ENCODE measurements at places on chromosomes 6 and 20. TPM values are rescaled to one million over a fixed set of nuclear protein-coding genes. Genes with fewer than 3 reads are reported as not detected.

- DNase-seq, result no peak
Observed at GRCh38 chr6:131013495-131013894, 49.5 kb downstream of the EPB41L2 start.

SNTA1 gene
- total RNA-seq, result 6.8 TPM

PDE7B gene
- 4.4 TPM for total RNA-seq

DNA sequence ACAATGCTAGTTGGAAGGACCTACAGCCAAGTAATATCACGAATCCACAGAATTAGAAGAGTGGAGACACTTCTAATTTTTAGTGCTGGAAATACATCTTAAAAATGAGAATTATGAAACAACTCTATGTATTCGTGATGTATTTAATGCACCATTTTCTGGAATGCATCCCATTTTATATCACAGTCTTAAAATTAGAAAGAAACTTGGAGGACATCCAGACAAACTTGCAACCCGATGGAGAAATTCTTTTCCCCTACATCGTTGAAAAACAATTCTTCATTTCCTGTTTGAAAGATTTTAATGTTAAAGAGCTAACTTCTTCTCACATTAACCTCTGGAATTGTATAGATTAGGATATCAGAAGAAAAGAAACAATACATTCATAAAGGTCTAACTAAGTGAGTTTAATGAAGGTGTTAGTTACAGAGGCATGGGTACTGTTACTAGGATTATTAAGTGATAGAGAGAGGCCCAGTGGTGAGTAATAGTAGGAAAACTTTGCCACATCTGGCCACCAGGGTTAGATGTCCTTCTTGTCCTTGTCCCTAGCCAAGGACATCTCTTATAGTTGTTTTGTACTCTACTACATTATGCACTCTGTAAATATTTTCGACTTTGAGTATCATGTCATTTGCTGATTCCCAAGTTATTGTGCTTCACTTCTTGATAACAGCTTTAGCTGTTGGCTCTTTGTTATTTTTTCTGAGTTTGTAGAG is 502.4 kb upstream of the PTCHD4 start:
- no peak for DNase-seq

DNA sequence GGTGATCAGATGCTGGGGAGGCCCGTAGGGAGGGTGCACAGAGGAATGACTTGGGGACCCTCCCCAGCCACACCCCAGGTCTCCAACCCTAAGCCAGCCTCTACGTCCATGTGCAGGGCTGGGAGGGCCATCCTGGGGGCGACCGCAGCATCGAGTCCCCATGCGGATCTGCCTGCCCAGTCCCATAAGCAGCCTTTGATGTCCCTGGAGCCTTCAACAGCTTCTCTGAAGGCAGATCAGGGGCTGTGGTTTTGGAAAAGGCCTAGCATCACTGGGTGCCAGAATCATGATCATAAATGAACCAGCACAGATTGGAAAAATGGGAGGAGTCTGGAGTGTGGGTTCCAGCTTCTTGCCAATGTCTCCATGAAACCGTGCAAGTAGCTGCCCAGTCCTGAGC is 22.9 kb downstream of the TOX2 start:
- no peak for DNase-seq

DNA sequence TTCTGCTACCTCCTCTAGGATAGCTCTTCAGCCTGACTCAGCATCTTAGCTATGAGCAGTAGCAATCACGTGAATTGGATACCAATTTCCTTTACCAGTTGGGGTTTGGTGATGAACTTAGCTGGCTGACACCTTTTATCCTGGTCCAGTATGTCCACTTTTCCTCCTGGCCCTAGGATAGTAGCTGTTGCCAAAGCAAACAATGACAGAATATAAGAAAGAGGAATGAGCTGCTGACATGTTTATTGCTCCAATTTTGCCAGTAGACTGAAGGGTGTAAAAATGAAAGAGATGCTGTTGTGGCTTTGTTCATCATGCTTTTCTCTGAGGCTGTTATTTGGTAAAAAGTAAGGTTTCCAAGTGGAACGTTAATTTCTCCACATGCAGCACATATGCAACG is 168.3 kb upstream of the JAG1 start:
- DNase-seq, result no peak

OPRM1 gene
- not detected for total RNA-seq

DNA sequence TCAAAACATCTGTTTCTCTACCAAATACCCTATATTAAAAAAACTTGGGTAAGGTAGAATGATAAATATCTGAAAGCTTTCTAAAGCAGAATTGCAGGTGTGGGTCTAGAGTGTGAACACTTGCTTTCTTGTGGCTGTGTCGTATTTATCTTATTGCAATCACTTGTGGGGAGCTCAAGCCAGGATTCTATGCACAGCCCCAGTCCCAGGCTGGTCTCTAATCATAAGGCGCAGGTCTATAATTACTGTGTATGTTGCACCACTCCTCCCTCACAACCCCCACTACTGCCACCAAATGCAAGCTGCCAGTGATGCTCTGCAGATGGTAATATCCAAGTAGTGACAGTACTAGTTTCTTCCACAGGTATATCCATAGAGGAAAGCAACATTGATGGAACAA is 2.2 kb upstream of the E2F3 start:
- DNase-seq, result no peak

- no peak for DNase-seq
Observed at GRCh38 chr6:16108921-16109658, 19.8 kb upstream of the MYLIP start.

MACROD2 gene
- total RNA-seq, result 1.6 TPM

DNA sequence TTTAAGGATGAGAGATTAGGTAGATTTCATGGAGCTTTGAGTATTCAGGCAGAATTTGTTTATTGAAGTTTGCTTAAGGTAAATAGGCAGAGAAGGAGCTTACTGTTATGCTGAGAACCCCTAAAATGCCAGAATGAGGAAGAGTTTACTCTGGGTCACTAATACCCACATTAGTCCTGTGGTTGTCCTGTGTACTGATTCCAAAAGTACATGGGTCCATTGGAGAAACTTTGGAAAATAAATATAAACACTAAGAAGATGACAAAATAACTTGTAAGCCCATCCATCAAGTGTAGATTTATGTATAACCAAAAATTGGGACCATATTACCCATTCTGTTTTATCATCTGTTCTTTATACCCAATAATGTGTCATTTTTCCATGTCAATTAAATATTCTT is 31.6 kb downstream of the ENPP1 start:
- no peak for DNase-seq

BCAS1 gene
- 0.38 TPM for total RNA-seq

GRCh38 chr6:44333942-44334341 is 8.5 kb upstream of the SPATS1 start:
- DNase-seq, result no peak

- no peak for DNase-seq
Observed at GRCh38 chr6:167512696-167513375, 187.9 kb downstream of the TTLL2 start.

DNA sequence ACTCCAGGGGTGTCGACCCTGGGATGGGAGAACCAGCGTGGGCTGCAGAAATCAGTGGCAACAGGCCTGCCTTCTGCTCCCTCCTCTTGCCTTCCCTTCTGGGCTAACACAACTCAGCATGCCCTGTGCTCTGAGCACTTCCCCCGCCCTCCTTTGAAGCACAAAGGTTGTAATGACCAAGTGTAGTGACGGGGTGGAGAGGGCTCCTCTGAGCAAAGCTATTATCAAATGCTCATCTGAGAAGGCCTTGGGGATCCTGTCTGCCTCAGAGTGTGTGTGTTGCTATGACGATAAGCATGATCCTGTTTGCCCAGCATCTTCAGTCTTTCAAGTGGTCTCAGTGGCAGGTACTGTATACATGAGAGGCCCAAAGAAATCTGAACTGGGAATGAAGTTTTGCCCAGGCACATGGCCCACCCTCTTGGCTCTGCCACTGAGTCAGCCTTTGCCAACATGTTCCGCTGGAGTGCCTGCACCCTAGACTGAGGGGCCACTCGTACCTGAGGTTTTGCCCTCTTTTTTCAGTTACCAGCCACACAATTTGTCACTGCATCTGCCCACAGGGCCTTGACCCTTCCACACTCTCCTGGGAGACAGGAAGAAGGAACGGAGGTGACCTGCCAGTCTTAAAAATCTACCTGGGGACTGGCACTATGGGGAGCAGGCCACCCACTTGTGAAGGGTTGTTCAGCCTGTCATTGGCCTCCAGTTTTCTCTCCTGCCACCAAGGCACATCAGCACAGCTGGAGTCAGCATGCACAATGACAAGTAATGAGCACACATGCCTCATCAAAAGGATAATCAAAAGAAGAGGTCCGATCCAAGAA is 74.5 kb downstream of the GFOD1 start:
- no peak for DNase-seq

MEI4 gene
- 0.05 TPM for total RNA-seq

SLC16A10 gene
- total RNA-seq, result 20.0 TPM

- no peak for DNase-seq
Observed at GRCh38 chr6:160882006-160882405, 109.6 kb upstream of the MAP3K4 start.
